NCI-H1694 treated with DMSO at 0.1 percent for 48 hours (cell line): ENCODE measurements at places on chromosomes 6 and 20.

DNA sequence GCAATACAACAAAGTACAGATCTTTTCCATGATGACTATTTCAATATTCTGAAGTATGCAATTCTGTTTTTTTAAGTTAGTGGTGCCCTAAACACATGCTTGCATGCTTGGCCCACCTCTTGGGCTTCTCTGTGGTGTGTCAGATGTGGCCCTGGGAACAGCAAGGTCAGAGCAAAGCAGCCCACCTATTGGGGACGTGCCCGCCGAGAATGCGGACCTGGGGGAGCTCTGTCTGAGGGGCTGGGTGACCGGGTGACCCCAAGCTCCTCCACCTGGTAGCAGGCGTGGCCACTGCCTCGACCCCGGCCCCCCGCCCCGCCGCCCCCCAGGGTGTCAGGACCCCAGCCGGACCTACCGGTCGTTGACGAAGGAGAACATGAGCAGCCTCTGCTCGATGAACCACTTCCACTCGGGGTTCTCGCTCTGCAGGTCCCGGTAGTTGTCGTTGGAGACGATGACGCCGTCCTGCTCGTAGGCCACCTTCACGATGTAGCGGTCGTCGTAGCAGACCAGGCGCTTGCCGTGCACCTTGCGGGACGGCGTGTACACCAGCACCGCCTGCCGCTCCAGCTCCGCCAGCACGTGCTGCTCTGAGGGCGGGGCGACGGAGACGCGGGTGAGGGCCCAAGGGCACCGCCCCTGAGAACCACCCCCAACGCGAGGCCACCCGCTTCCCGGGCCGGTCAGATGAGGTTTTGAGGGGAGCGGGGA is 28.3 kb downstream of the ZC3H12D start:
- DNase-seq: no peak

DNA sequence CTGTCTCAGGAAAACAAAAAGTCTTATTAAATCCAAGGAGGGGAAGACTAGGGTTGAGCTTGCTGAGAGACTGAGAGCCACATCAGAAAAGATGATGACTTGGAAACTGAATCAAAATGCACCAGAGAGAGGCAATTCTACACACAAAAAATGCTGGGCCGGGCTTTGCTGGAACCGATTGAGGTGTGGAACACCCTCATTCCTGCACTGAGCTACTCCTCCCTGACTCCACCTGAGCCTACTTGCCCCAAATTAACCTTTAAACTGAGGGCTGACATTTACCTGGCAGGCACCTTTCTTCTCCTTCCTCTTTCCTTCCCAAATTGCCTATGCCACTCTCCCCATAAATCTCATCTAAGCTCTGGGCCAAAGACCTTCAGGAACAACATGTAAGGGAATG is 40.8 kb upstream of the MBOAT1 start:
- no peak for DNase-seq

GRCh38 chr6:157787080-157787479 is 36.0 kb upstream of the SNX9 start:
- no peak for DNase-seq

DNA sequence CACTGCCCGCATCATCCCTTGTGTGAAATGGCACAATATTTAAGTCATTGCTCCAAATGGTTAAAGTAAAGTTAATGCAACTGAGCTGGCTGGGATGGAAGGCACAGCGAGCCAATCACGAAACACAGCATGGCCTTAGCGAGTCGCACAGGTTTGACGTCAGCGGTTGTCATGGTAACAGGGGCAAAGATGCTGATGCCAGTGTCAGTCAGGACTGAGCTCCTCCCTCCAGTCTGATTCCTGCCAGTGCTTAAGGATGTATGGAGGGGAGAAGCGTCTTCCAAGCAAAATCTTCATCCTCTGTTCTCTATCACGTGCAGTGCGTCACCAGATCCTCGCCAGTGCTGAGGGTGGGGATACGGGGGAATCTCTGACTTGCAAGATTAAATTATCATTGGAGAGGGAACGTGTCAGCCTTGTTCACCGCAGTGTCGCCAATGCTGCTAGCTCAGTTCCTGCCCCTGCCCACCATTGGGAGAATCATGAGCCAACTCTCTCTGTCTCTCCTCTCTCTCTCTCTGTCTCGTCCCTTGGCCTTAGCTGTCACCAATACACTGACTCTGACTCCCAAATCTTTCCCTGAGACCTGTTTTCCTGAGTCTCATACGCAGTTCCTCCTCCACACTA is 24.5 kb downstream of the TSPYL4 start:
- no peak for DNase-seq

- DNase-seq: no peak
Measured at GRCh38 chr6:150298030-150298380, 70.8 kb upstream of the IYD start.

DNA sequence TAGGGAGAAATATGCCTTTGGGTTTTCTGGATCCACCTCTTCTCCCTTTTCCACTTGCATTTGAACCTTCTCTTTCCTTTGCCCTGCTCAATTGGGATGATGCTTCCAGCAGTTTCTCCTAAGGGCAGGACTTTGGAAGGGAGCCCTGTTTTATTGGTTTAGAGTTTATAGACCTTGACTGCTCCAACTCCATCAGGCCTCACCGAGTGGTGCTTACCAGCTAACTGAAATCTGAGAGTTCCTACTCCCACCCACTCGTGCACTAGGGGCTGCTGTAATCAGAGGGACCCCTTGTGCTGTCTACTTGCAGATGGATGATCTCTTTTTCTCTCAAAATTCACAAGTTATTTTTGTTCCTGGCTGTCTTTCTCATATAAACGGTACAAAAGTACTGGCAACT is 121.3 kb upstream of the SLC22A16 start:
- no peak for DNase-seq
